ENCODE measurements at places on chromosomes 3 and 15.

DNA sequence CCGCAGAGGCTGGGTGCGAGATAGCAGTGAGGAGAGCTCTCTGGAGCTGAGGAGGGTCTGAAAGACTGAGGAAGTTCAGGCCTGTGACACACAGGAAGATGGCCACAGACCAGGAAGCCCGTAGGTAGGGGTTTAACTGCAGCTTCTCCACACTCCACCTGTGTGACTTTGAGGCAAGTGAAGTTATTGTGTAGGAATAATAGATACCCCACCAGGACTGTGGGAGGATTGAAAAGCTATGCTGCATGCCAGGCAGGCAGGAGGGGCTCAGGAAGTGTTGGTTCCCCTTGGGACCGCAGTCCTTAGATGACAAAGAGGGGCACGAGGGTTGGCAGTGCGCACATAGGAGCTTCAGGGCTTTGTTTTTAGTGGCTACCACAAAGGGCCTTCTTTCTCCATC, 50.9 kb downstream of the MAGEF1 start:
- DNase-seq: no peak

DNA sequence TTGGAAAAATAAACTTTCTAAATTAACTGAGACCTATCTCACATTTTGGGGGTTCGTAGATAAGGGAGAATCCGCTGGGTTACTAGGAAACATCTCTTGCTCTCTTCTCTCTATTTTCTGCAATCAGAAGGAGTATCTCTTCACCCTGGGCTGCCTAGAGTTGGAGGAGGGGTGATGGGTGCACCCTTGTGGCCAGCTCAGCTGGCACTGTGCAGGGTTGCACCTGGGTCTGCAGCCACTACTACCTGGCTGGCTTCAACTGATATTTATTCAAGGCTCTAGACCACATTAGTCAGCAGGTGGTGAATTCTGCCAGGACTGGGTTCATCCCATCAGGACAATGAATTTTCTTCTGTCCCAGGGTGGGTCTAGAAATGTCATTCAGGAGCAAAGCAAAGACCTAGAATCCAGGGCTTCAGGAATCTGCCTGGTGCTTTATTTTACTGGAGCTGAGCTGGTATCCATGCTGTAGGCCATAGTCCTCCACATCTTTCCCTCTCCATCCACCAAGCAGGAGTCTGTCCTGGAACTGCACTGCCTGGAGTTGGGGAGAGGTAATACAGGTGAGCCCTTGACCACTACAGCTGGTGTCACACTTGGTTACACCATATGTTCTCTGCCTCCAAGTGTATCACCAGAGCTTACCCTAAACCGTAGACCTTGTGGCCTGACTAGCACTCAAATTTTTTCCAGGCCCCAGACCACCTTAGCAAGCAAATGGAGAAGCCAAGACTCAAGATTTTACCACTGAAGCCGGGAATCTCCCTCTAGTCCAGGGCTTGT, 14.0 kb downstream of the OR5K4 start:
- DNase-seq: no peak

DNA sequence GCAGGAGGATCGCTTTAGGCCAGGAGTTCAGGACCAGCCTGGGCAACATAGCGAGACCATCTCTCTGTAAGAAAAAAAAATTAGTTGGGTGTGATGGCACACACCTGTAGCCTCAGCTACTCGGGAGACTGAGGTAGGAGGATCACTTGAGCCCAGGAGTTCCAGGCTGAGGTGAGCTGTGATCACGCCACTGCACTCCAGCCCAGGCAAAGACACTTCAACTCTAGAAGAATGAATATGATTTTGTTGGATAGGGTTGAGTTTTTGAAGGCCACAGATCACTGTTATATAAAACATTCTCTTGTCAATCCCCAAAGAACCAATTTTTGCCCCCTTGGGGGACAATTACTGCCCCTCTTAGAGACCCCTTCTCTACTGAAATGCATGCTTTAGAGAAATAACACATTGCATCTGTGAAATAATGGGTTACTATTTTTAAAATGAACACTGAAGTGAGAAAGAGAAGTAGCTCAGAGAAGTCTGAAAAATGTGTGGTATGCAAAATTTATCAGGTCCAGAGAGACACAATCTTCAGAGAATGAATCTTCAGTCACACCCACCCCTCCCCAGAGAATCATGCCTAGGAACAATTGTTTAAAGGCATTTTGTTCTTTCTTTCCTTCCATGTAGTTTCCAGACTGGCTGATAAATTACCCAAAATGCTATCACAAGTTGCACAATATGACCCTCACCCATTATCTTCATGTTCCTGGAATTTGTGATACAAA, 42.7 kb downstream of the METTL6 start:
- peak; percentile 49 for DNase-seq

GRCh38 chr3:24254649-24255048, 240.0 kb downstream of the THRB start:
- DNase-seq: peak; percentile 48

DNA sequence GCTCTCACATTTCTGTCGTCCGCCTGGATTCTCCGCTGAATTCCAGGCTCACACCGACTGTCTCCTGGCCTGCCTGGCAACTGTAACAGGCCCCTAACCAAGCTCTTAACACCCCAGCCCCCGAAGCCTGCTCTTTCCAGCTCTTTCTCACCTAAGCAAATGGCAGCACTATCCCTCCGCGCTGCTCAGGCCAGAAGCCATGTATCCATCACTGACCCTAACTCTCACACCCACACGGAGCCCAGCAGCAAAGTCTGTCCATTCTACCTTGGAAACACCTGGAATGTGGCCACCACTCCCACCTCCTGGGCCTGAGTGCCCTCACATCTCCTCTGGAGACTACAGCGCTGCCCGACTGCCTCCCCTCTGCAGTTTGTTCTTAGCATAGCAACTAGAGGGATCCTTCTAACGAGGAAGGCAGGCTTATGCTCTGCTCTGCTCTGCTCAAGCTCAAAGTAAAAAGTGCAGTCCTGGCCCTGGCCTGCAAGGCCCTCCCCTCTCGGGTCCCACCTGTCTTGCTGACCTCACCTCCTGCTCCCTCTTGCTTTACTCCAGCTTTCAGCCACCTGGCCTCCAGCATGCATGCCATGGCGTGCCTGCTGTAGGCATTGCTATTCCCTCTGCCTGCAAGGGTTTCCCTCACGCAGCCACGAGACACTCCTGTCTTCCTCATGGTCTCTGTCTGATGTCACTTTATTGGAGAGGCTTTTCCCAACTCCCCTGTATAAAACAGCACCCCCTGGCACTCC, 27.2 kb downstream of the FEM1B start:
- DNase-seq: peak; percentile 3

DNA sequence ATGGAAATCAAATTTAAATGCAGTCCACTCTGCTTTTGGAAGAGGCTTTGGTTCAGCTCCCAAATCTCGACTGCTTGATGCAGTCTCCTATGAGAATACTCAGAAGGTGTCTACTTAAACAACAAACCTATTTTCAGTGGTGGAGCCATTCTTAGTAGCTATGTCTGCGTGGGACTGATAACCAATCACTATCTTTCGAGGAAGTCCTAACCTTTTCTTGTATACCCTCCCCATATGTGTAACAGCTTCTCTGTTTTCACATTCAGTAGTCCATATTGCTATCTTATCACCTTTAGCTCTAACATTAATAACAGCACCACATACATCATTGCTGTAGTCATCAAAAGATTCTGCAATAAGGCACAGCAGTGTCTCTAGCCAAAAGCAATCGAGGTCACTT, 333.0 kb upstream of the ATP11B start:
- no peak for DNase-seq

GRCh38 chr3:157393113-157393512, 43.5 kb upstream of the PTX3 start:
- no peak for DNase-seq

DNA sequence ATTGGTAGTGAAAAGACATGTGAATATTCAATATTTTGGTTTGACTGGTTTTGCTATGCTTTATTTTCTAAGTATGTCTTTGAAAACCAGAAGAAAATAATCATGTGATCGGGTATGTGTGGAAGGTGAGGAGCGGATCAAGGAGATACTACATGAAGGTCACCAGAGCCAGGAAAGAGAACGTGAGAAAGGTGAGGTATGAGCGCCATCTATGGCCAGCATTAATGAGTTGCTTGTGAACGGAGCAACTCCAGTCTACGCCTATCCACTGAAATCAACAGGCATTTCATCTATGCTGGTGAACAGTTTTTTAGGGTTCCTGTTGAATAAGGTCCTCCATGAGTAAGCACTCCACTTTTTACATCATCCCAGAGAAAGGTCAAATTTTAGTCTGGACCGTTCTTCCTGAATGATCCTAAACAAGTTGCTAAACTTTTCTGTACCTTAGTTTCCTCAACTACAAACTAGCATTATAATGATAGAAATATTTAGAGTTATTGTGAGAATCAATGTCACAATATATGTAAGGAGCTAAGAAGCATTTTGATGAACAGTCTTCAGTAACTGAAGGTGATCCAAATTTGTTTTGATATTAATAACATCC, 1435.2 kb upstream of the CADM2 start:
- DNase-seq: no peak

GRCh38 chr15:78921940-78922339, 22.9 kb downstream of the CTSH start:
- DNase-seq: no peak

- no peak for DNase-seq
Observed at GRCh38 chr15:30001602-30002001, 81.2 kb upstream of the GOLGA8J start.

DNA sequence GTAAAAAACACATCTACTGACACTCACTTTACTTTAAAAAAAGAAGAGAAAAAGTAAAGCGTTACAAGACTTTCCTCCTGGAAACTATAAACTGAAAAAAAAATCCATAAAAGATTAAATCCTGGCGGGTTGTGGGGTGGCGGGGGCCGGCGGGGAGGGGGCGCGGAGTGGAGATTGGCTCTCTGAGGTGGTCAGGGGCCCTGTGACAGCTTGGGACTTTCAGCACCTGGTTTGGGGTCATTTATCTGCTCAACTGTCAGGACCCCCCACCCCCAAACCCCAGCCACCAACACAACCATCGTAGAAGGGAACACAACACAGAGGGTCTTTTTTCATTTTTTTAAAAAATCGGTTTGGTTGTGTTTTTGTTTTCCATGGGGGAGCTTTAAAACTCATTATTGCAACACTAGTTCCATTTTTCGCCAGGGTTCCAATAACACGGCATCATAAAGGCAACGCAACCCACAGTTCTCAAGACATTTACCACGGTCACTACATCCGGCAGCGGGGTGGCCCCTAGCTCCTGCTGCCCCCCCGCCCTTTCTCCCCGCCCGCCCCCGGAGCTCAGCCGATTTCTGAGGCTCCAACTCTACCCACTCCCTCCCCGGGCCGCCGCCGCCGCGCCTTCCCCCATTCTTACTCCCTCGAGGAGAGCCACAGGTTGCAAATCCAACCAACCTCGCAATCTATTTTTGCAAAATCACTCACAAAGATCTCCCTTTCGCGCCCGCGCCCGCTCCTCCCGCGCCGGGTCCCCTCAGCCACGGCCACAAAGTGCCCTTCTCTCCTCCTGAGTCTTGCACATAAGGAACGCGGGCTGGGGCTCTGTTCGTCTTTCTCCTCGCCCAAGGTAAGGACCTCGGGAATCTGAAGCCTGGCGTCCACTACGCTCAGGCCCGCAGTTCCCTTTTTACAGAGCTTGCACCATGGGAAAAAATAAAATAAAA, 1.8 kb downstream of the BCL6 start:
- peak; percentile 57 for DNase-seq

- DNase-seq: no peak
Observed at GRCh38 chr3:169110633-169111032, 552.9 kb downstream of the MECOM start.

- peak; percentile 60 for DNase-seq
Observed at GRCh38 chr3:147943265-147943945, 534.2 kb downstream of the ZIC1 start.

GRCh38 chr3:66236281-66236680, 15.5 kb downstream of the SLC25A26 start:
- DNase-seq: no peak

DNA sequence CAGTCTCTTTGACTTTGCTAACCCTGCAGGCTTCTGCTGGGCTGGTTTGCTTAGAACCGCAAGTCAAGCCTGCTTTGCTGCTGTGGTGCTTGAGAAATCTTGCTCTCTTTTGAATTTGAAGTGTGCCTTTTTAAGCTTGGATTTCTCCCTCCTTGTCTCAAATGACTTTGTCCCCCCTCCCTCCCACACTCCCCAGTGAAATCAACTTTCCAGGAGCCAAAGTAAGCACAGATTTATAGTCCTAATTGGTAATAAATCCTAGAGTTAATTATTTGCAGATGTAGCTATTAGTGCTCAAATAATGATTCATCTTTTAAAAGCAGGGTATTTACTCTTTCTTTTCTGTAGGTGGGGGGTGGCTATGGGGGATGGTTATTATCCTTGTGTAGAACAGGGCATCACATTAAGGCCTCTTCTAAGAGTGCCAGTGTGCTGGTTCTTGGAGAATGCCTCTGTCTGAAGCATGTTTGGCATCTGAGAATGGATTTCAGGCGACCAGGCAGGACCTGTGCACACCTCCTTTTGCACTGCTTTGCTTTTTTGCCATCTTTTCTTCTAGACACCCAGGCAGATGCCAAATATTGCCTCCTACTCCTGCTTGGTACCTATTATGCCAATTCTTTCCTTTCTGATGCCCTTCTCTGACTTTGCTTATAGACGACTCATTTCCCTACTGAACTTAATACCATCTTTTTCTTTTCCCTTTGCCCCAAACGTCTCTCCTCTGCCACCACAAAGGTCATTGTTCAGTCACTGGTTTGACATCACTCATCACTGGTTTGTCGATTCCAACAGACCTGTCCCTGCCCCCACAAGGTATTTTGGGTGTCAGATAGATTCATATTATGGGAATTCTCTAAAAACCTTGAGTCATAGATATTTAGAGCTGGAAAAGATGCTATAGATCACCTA, 50.7 kb downstream of the CLDN11 start:
- DNase-seq: peak; percentile 63

GRCh38 chr3:71391361-71391760, 192.2 kb downstream of the FOXP1 start:
- DNase-seq: no peak

- DNase-seq: no peak
Observed at GRCh38 chr3:63323766-63324165, 45.7 kb downstream of the SYNPR start.

GRCh38 chr3:37303416-37303815, 129.0 kb upstream of the LRRFIP2 start:
- no peak for DNase-seq

GRCh38 chr15:37087131-37087588, 13.2 kb downstream of the MEIS2 start:
- DNase-seq: no peak

DNA sequence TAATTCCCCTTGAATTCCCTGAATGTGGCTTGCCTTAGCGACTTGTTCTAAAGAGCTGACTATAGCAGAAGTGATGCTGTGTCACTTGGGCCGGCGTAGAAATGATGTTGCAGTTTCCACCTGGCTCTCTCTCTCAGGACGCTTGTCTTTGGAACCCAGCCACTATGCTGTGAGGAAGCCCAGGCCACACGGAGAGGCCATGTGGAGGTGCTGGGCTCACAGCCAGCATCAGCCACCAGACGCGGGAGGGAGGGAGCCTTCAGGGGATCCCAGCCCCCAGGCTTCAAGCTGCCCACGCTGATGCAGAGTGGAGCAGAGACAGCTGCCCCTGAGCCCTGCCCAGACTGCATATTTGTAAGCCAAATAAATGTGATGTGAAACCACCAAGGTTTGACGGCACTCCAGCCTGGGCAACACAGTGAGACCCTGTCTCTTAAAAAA, 18.6 kb downstream of the RNU5B-1 start:
- no peak for DNase-seq

GRCh38 chr15:40952301-40952900, 870 bp upstream of the CHAC1 start:
- no peak for DNase-seq

GRCh38 chr3:8966150-8966819, 3.0 kb upstream of the RAD18 start:
- no peak for DNase-seq

- no peak for DNase-seq
Observed at GRCh38 chr15:71212146-71212545, 96.9 kb downstream of the THSD4 start.
